ENCODE measurements at places on chromosomes 5 and 9.

- no peak for DNase-seq
Observed at GRCh38 chr9:32631991-32632390, 3.5 kb downstream of the TAF1L start.

- peak; percentile 95 for DNase-seq
Observed at GRCh38 chr5:10601246-10602030, 37.6 kb downstream of the ANKRD33B start.

- DNase-seq, result no peak
Observed at GRCh38 chr5:181241393-181241975, 2.2 kb downstream of the RACK1 start.

DNA sequence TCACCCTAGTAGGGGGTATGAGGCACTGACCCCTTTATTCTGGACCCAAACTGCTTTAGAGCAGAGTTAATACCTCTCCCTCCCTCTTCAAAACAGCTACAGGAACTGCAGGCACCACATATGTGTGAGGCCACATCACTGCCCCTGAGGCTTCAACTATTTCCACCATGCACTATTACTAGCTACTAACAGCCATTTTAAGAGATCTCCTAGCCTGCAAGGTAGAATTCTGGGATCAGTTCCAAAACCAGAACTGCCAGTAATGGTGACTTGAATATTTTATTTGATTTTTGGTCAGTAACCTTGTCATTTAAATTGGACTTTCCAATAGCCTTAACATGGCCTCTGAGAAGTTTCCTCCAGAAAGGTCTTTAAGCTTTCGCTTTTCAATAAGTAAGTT is 55.3 kb upstream of the FSD1L start:
- DNase-seq, result no peak

DNA sequence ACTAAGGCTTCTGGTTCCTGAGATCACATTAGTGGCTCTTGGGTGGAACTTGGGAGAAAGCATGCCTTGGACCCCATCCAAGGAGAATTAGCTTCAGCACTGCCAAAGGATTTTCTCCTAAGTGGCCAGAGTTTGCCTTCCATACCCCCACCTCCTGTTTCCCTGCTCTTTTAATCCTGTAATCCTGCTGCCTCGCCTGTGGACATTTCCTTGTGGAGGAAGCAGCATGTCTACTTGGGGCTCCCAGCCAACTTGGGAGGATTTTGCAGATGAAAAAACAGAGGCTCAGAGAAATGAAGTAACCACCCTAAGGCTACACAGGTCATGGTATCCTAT is 1.6 kb downstream of the ARSI start:
- no peak for DNase-seq

GRCh38 chr5:59586841-59587240 is 306.7 kb downstream of the PDE4D start:
- DNase-seq, result no peak

DNA sequence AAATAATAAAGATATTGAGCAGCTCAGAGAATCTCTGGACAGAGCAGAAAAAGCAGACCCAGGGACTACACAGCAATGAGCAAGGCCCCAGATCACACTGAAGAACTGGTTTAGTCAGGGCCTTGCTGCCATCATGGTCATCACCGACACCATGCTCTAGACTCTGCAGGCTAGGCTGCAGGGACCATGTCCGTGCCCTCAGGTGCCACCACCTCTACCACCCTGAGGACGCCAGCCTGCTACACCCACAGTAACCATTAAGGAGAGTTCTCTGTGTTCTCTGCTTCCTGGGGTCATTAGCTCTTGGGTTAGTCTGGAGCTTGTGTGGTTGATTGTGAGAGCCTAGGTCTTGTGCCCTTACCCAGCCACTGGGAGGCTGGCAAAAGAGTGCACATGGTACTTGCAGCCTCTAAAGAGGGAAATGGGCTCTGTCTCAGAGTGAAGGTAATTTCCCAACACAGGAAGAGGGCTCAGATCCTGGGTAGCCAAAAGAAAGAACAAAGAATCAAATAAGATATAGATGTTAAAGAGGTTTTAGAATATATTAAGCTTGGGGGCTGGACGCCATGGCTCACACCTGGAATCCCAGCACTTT is 31.9 kb upstream of the JADE2 start:
- DNase-seq, result no peak

- DNase-seq, result no peak
Observed at GRCh38 chr9:95512709-95513095, 4.1 kb downstream of the PTCH1 start.

GRCh38 chr9:134435550-134436378 is 109.5 kb downstream of the RXRA start:
- DNase-seq, result no peak

DNA sequence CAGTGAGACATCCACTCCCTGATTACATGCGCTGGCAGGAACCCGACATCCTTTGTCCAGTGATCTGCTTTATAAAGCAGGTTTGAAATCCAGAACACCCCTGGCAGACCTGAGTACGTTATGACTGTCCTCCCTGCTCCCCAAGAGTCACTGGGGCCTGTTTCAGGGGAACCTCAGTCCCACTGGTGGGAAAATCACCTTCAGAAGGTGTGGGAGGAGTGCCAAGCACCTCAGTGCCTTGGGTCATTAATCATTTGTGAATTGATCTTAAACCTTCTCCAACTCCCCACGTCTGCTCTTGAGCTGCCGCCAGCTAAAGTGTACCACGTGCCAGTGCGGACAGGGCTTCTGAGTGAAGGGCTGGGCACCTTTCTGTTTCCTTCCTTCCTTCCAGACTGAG is 16.2 kb downstream of the SLC6A3 start:
- no peak for DNase-seq

GRCh38 chr5:39214912-39215709 is 4.3 kb downstream of the FYB1 start:
- DNase-seq, result no peak

GRCh38 chr5:33701251-33701650 is 190.5 kb downstream of the ADAMTS12 start:
- DNase-seq, result no peak

- no peak for DNase-seq
Observed at GRCh38 chr5:150343994-150344631, 13.4 kb upstream of the TCOF1 start.

DNA sequence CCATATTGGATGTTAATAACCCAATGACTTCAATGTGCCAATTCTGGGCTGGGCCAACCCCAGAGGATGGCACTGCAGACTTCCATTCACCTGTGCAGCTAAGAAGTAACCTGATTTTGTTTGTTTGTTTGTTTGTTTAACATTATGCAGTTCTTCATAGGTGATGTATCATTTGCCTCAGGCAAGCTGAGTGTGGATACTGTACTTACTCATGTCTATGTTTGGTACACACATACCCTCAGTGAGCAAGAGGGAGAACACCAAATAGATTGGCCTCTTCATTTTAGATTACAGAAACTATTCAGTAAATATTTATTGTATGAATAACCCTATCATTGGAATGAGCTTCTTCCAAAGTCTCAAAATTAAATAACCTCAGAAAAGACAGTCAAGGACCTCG is 180.2 kb upstream of the SMC2 start:
- no peak for DNase-seq

DNA sequence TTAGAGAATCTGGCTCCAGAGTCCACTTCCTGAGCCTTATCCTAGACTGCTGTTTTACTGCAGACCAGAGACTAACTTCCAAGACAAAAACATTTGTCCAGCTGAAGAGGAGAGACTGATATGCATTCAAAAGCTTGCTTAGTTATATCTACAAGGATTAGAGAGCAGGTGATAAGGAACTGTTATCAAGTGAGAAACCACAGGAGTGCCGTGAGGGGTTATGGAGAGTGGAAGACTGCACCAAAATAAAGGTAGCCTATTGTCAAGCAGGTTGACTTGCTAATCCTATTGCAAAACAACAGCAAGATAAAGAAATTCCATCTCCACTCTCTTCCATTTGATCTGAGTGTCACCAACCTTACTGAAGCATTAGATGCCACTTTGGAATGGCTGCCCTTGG is 139.1 kb downstream of the SCAMP1 start:
- DNase-seq, result no peak

DNA sequence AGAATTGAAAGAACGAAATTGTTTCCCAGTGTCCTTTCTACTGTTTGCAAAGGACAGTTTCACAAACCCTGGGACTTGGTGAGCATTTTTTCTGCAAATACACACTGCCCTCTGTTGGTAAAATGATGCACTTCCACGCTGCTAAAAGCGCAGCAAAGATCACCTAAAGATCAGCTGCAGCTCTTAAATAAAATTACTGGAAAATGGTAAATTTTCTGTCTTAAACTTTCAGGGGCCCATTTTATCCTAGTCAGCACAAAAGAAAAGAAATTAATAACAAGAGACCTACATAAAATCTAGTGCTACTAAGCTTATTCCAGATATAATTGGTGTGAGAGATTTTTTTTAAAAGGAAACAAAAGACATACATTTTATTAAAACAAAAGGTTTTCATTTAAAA is 566.0 kb downstream of the CAAP1 start:
- DNase-seq, result no peak

DNA sequence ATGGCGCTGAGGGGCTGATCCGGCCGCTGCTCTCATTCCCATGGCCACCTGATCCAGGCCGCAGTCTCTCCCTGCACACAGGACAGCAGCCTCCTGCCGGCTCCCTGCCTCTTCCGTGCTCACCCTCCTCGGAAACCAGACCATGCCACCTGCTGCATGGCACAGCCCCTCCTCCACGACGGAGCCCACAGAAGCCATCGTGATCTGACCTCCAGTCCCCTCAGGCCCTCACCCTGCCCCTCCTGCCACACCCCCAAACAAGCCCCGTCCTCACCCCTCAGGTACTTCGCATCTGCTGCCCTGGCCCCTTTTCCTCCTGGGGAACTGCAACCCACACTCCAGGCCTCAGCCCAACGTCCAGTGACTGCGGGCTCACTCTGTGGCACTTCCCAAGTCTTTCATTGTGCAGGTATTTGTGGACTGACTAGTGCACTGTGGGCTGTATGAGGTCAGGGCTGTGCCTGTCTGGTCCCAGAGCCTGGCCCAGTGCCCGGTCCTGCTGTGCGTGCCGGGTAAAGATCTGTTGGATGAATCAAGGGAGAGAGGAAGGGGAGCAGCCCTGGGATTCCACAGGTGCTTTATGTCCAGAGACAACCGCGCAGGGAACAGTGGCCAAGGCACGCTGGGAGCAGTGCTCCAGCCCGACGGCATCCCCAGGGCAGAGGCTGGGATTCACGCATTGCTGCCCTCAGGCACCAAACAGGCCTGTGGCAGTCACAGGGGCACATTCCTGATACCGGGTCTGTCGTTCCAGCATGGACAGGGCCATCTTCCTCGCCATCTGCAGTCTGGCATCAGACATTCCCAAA is 86.1 kb downstream of the ADAMTS2 start:
- DNase-seq, result no peak

DNA sequence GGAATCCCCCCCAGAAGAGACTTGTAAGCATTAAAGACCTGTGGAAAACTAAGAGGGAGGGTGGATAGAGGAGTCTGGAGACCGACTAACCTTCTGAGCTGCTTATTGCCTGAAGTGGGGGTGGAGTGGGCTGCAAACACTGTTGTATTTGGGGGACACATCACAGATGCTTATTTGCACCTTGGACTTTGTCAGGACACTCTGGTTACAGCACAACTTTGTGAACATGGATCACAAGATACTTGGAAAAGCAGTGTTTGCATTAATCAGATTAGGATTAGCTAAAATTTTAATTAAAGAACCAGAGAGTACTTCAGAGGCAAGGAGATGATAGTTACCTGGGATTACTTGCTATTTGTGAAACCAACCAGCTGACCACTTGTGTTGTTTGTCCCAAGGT is 30.9 kb downstream of the TMC1 start:
- DNase-seq, result no peak

Data from NCI-H1417 treated with DMSO at 0.1 percent for 48 hours (cell line).